CD4-positive, alpha-beta memory T cell (primary cell): ENCODE measurements at places on chromosomes 7 and 10. TPM values are rescaled to one million over a fixed set of nuclear protein-coding genes. Genes with fewer than 3 reads are reported as not detected.

The CLIP2 gene
- 0.15 TPM for polyA plus RNA-seq

- DNase-seq: no peak
- peaks cover 54% of the 10 kb centered on the region for H3K36me3 ChIP-seq
- no peak overlapping the region for H3K4me3 ChIP-seq
- H3K27ac ChIP-seq: no peak overlapping the region
- H3K27me3 ChIP-seq: no peaks in the 10 kb centered on the region
These were observed 21.9 kb downstream of the DNAJB6 start for GRCh38 chr7:157358753-157359096.

- no peak overlapping the region for H3K27ac ChIP-seq
- no peaks in the 10 kb centered on the region for H3K36me3 ChIP-seq
- no peak for DNase-seq
- no peaks in the 10 kb centered on the region for H3K4me1 ChIP-seq
- H3K4me3 ChIP-seq: no peak overlapping the region
These were observed 111.3 kb upstream of the PODXL start for GRCh38 chr7:131667699-131668098.

The WDR86 gene
- polyA plus RNA-seq: 14.4 TPM

The HECTD2 gene
- 0.60 TPM for polyA plus RNA-seq

- H3K36me3 ChIP-seq: no peaks in the 10 kb centered on the region
- no peak overlapping the region for H3K27ac ChIP-seq
- no peaks in the 10 kb centered on the region for H3K4me1 ChIP-seq
- H3K27me3 ChIP-seq: no peaks in the 10 kb centered on the region
- DNase-seq: no peak
These were observed 71.1 kb upstream of the KAT6B start for GRCh38 chr10:74755273-74755672.

The TMUB1 gene
- 66.7 TPM for polyA plus RNA-seq

The PAOX gene
- polyA plus RNA-seq: 10.3 TPM

The SEMA3C gene
- polyA plus RNA-seq: not detected
